M059J (cell line): ENCODE measurements at places on chromosomes 6 and 20. TPM values are rescaled to one million over a fixed set of nuclear protein-coding genes. Genes with fewer than 3 reads are reported as not detected.

DNA sequence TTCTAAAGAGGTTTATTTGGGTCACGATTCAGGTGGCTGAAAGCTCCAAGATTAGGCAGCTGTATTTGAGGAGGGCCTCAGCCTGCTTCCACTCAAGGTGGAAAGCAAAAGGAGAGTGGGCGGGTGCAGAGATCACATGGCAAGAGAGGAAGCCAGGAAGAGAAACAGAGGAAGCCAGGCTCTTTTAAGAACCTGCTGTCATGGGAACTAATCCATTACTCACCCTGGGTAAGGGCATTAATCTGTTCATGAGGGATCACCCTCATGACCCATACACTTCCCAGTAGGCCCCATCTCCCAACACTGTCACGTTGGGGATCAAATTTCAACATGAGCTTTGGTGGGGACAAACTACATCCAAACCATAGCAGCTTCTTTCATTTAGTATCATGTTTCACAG, 53.9 kb downstream of the DHX35 start:
- DNase-seq, result peak; percentile 19

GRCh38 chr6:120096696-120097260, 747.2 kb upstream of the MAN1A1 start:
- no peak for DNase-seq

DNA sequence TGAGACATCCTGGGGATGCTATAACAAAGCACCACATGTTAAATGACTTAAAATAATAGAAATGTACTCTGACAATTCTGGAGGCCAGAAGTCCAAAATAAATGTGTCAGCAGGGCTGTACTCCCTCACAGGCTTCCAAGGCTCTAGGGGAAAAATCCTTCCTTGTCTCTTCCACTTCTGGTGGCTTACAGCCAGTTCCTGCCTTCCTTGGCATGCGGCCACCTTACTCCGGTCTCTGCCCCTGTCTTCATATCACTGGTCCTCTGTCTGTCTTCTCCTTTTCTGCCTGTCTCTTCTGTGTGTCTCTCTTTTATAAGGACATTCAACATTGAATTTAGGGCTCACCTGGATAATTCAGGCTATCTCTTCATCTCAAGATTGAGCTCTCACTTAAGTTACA, 155.3 kb upstream of the SYNCRIP start:
- DNase-seq, result peak; percentile 19

The NEURL2 gene
- 3.1 and 6.0 TPM in 2 replicates for total RNA-seq

The BPIFB2 gene
- total RNA-seq, result not detected in 2 replicates

DNA sequence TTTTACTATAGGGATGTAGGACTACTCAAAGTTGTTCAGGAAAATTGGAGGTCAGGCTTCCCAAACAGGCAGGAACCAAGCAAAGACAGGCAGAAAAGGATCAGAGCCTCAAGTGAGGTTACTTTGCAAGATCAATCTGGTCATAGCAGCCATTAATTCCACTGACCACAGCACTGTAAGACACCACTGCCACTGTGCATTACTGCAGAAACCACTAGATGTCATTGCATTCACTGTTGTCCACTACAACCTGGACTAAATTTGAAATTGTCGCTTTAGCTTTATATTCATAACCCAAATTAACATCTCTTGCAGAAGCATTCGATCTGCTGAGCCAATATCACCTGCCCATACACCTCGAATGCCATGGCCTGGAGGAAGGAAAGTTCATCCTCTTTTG, 126.9 kb upstream of the UFL1 start:
- no peak for DNase-seq

- DNase-seq, result no peak
Observed at GRCh38 chr6:12865117-12865516, 148.6 kb downstream of the PHACTR1 start.

- DNase-seq, result peak; percentile 68
Observed at GRCh38 chr20:63536241-63536977, 767 bp downstream of the PTK6 start.

DNA sequence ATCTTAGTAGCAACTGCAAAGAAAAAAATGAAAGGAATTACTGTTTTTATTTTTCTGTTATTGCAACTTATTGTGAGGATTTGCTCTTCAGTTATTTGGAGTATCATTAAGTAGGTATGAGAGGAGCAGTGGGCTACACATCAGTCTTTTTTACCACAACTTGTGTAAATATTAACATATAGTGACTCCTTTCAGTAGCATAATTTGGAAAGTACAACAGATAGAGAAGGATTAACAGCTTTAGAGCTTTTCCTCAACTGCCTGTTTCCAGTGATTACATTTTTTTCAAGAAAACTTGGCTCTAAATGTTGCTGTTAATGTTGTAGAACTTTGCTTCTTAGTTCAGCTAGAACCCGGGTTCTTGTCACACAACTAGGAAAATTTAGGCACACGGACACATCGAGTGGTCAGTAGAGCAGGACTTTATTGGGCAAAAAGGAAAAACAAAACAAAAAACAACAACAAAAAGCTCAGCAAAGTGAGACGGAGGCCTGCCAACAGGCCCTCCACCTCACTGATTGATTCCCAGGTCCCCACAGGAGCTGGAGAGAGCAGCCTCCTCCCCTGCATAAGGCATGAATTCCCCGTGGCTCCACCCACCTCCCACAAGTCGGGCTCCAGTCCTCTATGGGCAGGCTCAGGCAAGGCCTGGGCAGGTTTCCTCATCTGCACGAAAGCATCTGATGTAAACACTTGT, 75.1 kb downstream of the ADGRG6 start:
- peak; percentile 51 for DNase-seq

The ANKS1A gene
- 13.5 and 18.4 TPM in 2 replicates for total RNA-seq

GRCh38 chr6:150898399-150899170, 33.1 kb downstream of the MTHFD1L start:
- DNase-seq, result peak; percentile 34

- no peak for DNase-seq
Observed at GRCh38 chr20:47508278-47508677, 6.6 kb downstream of the NCOA3 start.

The HLA-DOB gene
- total RNA-seq, result 5.7 and 6.3 TPM in 2 replicates

- DNase-seq, result no peak
Observed at GRCh38 chr6:51841626-51842025, 245.8 kb downstream of the PKHD1 start.

DNA sequence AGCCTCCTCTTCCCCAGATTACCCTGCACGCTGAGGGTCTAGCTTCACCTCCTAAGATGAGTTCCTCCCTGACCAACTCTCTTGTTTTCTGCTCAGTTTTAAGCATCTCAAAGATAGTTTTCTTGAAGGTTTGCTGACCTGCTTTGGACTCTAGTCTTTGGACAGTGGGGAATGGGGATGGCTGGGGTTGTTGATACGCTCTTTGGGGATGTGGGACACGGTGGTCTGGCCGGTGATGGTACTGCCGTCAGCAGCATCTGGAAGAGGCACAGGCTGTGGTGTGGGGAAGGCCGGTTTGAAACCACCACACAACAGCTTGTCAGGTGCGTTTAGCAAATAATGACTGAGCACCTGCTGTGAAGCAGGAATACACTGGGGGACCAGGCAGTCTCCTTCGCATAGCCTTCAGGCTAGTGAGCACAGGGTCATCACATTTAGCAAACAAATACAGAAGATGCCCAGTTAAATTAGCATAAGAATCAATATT, 94.1 kb downstream of the TMEM242 start:
- no peak for DNase-seq

DNA sequence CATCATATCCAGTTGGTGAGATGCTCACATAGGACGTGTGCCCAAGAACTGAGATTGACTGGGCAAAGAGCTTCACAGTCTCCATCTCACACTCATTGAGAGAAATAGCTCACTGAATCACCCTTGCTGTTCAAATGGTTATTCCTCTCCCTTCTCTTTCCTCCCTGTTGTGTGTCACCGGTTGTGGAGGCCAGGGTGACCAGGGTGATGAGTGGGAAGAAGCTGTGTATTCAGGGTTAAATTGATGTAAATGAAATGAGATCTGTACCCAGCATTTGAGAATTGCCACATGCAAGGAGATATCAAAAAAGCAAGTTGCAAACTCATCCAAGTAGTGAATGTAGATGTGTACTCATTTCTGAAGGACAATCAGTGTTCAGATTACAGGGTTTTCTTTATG, 36.6 kb upstream of the VAPB start:
- DNase-seq, result no peak

The GATA5 gene
- total RNA-seq, result not detected in 2 replicates

- DNase-seq, result no peak
Observed at GRCh38 chr6:43707767-43708166, 20.2 kb upstream of the MRPS18A start.

DNA sequence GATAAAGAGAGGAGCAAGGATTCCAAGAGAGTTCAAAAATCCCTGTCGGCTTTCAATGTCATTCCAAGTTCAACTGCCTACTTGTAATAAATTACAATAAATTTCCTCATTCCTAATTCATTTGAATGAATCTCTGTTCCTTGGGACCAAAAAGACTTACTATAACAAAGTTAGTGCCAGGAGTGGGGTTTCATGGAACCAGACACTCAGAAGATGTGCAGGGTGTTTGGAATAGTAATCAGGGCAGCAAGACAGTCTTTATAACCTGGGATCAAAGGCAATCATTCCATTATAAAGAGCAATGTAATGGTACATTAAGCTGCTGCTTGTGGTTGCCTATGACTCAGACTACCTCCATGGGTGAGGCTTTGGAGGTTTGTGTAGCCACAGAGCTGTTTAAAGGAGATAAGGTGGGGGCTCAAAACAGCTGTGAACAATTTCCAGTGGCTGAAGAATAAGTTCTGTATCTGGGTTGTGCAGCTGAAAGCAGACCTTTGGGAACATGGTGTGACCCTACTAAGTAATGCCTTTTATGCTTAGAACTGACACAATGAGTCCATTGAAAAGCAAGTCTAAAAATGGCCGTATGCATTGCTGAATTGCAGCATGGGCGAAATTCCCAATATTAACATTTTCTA, 159.9 kb downstream of the LINC00237 start:
- peak; percentile 68 for DNase-seq

DNA sequence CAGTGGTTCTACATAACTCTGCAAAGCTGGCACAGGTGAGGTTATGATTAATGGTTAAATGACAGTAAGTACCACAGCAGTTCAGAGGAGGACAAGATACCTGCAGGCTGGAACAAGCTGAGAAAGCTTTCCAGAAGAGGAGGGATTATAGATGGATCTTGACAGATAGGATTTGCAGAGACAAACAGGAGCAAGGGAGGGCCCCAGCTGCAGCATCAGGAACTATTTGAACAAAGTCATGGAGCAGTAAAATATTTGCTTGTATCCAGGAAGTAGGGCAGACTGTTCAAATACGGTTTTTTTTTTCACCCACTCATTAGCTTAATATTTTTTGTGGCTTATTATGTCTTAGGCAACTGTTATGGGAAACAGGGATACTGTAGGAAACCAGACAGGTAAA, 144.4 kb upstream of the MAN1A1 start:
- no peak for DNase-seq

- peak; percentile 94 for DNase-seq
Observed at GRCh38 chr6:82877213-82878195, 188.1 kb downstream of the UBE3D start.

- DNase-seq, result no peak
Observed at GRCh38 chr20:44028868-44029847, 114.5 kb downstream of the TOX2 start.

The ADGRF5 gene
- 0.07 TPM in 1 of 2 replicates, not detected in the other for total RNA-seq

The EYS gene
- 0.17 and 0.99 TPM in 2 replicates for total RNA-seq

DNA sequence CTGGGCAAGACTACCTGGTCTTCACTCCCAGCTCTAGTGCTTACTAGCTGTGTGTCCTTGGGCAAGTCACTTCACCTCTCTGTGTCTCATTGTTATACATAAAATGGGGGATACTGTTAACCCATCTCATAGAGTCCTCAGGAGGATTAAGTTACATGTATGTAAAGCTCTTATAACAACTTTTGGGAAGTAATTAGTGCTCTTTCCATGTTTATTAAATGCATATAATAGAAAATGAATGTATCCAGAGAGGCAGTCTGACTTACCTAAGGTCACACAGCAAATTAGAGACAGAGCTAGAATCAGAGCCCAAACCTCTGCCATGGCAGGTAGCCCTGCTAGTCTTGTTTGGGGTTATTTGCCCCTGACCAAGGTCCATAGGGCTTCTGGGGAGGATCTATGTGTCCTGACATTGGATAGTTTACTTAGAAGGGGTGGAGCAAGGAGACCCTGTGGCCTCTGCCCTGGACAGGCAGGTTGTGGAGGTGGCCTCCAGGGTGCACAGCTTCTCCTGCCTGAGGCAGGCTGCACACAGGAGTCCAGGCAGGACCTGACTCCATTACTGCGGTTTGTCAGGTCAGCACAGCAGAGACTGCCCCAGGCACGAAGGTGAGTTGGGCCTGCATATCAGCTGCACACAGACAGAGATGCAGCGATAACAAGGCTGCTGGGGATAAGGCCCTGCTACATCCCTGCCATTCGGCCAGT, 8.4 kb upstream of the MAPK13 start:
- DNase-seq, result no peak

DNA sequence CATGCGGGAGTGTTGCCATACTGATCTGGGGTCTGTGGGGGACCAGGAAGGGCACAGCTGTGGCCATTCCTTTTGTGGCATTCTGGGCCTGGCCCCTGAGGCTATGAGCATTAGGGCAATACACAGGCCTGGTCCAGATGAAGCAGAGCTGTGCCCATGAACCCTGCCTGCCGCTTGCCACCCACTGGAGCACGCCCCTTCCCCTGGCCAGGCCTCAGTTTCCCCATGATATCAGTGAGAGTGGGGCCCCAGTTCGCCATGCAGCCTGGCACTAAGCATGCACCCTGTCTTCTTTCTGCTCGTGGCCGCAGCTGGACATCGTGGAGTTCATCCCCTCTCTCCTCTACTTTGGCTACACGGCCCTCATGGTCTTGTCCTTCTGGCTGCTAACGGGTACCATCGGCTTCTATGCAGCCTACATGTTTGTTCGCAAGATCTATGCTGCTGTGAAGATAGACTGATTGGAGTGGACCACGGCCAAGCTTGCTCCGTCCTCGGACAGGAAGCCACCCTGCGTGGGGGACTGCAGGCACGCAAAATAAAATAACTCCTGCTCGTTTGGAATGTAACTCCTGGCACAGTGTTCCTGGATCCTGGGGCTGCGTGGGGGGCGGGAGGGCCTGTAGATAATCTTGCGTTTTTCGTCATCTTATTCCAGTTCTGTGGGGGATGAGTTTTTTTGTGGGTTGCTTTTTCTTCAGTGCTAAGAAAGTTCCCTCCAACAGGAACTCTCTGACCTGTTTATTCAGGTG, 42.4 kb downstream of the PLAGL2 start:
- no peak for DNase-seq

The TCF21 gene
- 0.07 TPM in 1 of 2 replicates, not detected in the other for total RNA-seq

GRCh38 chr20:64086801-64087200, 2.6 kb upstream of the LKAAEAR1 start:
- no peak for DNase-seq

The ECT2L gene
- total RNA-seq, result not detected in 2 replicates

The MRPS10 gene
- 96.9 and 123 TPM in 2 replicates for total RNA-seq

GRCh38 chr6:57158658-57159057, 13.5 kb upstream of the BAG2 start:
- DNase-seq, result peak; percentile 71

- peak; percentile 67 for DNase-seq
Observed at GRCh38 chr6:125314009-125314581, 12.3 kb upstream of the HDDC2 start.

The OPRL1 gene
- 0.59 TPM in 1 of 2 replicates, not detected in the other for total RNA-seq

DNA sequence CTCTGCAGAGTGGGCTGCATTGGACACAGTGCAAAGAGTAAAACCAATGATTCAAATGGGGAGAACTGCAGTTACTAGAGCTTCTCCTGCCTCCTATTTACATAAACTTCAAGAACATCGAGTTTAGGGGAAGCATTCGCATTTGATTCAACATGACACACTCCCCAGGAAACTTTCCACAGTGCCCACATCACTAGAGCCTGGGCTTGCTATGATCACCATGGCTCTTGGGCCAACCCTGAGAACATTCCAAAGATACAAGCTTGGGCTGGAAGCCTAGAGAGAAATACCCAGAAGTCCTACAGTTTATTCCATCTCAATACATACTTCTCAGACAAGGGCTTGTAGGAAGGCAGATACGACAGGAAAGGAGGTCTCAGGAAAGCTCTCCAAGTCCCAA, 337.9 kb downstream of the CD83 start:
- DNase-seq, result no peak
